Heart left ventricle (tissue), 16 donors: ENCODE measurements at places on chromosomes 13 and 19. TPM values are rescaled to one million over a fixed set of nuclear protein-coding genes. Genes with fewer than 3 reads are reported as not detected.

DNA sequence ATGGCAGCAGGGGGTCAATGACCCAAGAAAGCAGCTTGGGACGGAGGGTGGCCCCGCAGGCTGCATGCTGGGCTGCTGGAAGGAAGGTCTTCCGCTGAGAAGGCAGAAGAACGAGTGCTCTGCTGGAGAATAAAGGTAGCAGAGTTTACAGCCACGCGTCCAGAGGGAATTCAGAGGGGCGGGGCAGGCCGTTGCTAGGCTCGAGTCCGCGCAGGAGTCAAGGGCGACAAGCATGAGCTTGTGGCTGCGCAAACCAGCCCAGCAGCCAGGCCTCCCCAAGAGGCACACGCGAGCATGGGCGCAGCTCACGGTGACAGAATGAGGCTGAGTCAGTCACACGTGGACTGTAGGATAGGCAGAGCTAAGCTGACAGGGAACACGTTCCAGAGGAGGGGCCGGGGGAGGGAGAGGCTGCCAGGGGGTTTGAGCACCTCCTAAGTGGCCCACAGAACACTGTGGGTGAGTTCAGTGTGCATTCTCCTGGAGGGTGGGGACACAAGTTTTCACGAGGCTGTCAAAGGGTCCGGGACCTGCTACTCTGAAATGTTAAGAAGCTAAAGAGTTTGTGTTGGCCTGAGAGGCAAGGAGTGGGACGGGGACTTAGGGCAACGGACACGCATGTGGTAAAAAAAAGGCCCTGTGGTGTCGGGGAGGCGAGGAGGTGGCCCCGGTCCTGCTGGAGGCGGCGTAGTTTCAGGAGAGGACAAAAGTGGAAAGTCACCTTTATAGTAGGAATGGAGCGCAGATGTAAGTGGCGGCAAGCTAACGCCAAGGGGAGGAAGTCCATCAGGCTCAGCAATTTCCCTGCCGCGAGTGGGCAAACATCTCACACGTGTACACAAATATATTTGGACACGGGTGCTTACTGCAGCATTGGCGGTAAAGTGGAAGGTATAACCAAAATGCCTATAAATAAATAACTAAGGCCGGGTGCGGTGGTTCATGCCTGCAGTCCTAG is 17.7 kb downstream of the RFX2 start:
- H3K36me3 ChIP-seq, result no peaks in the 10 kb centered on the region
- peaks cover 25% of the 10 kb centered on the region for H3K4me1 ChIP-seq
- no peaks in the 10 kb centered on the region for H3K27me3 ChIP-seq
- H3K27ac ChIP-seq, result peak overlapping the region; percentile 71
- peak; percentile 79 for DNase-seq

DNA sequence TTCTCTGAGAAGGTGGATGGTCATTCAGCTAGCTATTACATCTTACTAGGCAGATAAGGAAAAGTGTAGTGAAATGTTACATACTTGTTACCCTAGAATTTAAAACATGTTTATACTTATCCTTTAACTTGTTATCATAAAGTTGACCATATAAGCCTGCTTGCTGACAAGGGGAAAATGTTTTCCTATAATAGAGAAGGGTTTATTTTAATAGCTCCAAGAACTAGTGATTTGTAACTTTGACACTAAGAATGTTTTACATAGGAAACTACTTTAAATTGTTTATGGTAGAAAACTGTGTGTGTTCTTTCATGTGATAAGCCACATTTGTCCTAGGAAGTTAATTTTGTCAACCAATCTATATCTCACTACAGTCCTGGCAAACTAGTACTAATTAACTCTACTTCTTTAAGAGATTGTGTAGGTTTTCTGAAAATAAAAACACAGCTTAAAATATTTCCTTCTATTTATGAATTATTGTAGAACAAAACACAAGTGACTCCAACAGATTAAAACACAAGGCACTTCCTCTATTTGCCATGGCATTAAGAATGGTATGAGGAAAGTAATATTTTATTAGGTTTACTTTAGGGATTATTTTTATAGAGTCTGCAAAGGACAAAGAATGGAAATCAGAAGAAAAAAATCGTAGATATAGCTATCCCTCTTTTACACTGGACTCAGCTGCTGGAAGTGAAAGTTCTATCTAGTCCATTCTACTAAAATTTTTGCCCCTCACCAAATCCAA is 233.3 kb upstream of the NBEA start:
- H3K27me3 ChIP-seq, result no peaks in the 10 kb centered on the region
- no peak overlapping the region for H3K27ac ChIP-seq
- no peaks in the 10 kb centered on the region for H3K36me3 ChIP-seq
- no peak overlapping the region for H3K4me3 ChIP-seq
- H3K4me1 ChIP-seq, result no peaks in the 10 kb centered on the region
- DNase-seq, result no peak

Gene BRME1
- 0.70 TPM for total RNA-seq

DNA sequence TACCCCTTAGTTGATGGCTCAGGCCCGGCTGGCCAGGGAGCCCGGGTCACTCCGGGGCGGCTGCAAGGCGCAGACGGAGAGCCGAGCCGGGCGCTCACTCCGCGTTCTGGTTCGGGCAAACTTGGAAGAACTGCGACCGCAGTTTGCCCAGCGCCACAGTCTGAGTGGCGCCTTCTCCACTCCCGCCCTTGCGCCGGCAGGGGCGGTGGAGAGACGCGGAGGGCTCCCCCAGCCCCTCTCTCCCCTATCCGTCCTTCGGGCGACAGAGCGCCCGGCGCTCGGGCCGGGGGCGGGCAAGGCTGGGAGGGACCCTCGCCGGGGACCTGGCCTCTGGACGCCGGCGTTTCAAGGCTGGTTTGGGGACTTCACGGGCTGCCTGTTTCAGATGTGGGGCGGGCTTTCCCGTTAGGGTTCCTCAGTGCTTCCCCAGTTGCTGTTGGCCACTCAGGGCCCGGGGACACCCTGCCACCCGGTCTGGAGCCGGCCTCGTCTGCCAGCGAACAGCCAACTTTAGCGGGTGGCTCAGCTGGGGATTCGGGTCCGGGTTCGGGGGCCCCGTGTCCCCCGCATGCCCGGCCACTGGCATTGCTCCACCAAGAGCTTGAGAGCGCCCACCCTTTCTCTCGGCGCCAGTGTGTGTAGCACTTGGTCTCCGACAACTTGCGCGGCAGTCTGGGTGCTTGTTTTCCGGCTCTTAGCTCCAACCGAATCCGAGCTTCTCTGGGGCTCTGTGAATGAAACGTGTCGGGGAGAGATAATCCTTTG is 1.5 kb downstream of the GPC6 start:
- peak overlapping the region; percentile 27 for H3K27ac ChIP-seq
- DNase-seq, result no peak
- no peaks in the 10 kb centered on the region for H3K36me3 ChIP-seq
- H3K27me3 ChIP-seq, result peaks cover 35% of the 10 kb centered on the region

DNA sequence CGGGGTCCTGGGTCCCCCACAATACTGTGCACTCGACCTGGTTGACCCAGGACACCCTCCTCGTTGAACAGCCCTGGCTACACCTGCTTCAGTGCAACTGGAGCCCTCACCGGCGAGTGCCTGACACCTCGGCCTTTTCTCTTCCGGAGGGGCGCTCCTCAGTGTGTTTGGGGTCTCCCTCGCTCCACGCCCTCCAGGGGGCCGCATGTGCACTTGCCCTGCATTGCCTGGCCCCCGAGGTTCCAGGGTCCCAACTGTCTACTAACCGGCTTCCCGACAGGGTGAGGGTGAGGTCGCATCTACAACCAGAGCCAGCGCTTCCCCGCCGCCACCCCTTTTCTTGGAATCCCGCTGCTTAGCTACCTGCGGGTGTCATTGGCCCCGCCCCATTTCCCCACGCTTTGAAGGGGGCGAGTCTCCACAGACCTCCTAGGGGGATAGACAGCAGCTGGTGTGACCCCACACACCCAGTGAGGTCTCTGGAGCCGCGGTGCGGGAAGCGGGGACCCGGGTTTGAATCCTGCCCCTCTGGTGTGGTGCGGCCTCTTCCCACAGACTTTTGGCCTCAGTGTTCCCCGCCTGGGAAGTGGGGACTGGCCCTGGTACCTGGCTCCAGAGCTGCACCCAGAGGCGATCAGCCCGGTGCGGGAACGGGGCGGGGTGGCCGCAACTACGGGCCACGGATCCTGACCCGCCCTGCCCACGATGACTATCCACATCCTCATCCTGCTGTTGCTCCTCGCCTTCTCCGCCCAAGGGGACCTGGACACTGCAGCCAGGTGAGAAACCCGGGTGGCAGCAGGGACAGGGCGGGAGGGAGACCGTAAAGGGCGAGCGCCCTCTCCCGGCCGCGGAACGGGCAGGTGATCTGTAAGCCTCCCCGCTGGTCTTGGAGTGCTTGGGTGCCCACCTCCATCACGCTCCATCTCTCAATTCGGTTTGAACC is at the start of gene ADM5:
TSS of gene ADM5 (plus strand) at position 462 of the 946 bp plus-strand sequence. CDS start at position 706, 244 bp downstream.
- no peaks in the 10 kb centered on the region for H3K27me3 ChIP-seq
- H3K4me3 ChIP-seq, result peak within 1 kb of the TSS; percentile 51
- H3K36me3 ChIP-seq, result peaks cover 29% of the 10 kb centered on the region

DNA sequence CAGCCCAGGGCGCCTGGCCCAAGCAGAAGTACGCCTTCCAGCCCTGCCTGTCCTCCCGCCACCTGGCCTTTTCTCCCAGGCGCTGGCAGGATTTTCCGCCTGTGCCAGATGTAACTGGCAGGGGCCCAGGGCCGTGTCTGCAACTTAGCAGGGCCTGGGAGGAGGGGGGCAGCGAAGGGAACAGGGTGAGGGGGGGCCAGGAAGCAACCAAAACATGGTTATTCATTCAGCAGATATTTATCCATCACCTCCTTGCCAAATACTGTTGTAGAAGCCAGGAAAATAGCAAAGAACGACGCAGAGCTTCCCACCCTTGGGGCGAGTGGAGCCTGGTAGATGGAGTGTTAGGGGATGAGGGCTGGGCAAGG is 5.6 kb downstream of the TLE6 start:
- no peak overlapping the region for H3K4me3 ChIP-seq
- no peaks in the 10 kb centered on the region for H3K27me3 ChIP-seq
- peak overlapping the region; percentile 80 for H3K27ac ChIP-seq
- peaks cover 3% of the 10 kb centered on the region for H3K4me1 ChIP-seq

Gene SRRM5
- total RNA-seq, result 0.15 TPM

- no peak for DNase-seq
- no peaks in the 10 kb centered on the region for H3K36me3 ChIP-seq
- H3K27me3 ChIP-seq, result no peaks in the 10 kb centered on the region
- no peaks in the 10 kb centered on the region for H3K4me1 ChIP-seq
Observed at GRCh38 chr19:39212375-39212742, 8.3 kb upstream of the SYCN start.

Gene FRY
- total RNA-seq, result 168 TPM

Gene TEX101
- not detected for total RNA-seq

DNA sequence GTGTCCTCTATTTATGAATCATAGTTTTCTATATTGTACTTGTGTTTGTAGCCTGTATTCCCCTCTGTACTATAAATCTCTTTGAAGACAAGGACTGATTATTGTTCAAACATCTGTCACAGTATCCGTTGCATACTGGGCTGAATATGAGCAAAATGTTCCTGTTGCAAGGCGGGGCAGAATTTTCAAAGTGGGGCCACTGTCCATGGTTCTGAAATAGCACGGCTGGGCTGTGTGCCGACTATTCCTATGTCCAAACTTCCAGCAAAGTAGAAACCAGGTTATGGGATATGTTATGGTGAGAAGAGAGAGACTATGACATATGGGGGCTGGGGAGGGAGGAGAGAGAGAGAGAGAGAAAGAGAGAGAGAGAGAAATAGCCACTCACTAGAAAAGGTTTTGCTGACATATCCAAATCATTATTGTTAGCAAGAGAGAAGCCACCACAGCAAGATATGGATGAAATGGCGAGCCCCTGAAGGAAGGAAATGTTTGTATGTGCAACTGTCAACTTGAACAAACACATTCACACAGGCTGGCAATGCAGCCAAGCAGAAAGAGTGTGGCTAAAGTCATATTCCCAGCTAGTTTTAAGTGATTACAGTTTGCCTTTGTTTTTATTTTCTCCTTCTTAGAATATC is 107.0 kb upstream of the GPR12 start:
- H3K4me1 ChIP-seq, result no peaks in the 10 kb centered on the region
- peaks cover 9% of the 10 kb centered on the region for H3K27me3 ChIP-seq
- DNase-seq, result peak; percentile 15
- H3K4me3 ChIP-seq, result no peak overlapping the region
- no peak overlapping the region for H3K27ac ChIP-seq

GRCh38 chr19:44374789-44375188 is 18.3 kb upstream of the ZNF112 start:
- DNase-seq, result no peak
- no peaks in the 10 kb centered on the region for H3K27me3 ChIP-seq
- no peak overlapping the region for H3K4me3 ChIP-seq
- no peaks in the 10 kb centered on the region for H3K36me3 ChIP-seq
- no peaks in the 10 kb centered on the region for H3K4me1 ChIP-seq

- no peaks in the 10 kb centered on the region for H3K4me1 ChIP-seq
- H3K4me3 ChIP-seq, result no peak overlapping the region
- H3K27me3 ChIP-seq, result no peaks in the 10 kb centered on the region
- DNase-seq, result no peak
- H3K36me3 ChIP-seq, result no peaks in the 10 kb centered on the region
Observed at GRCh38 chr13:71339005-71339404, 528.0 kb downstream of the DACH1 start.

DNA sequence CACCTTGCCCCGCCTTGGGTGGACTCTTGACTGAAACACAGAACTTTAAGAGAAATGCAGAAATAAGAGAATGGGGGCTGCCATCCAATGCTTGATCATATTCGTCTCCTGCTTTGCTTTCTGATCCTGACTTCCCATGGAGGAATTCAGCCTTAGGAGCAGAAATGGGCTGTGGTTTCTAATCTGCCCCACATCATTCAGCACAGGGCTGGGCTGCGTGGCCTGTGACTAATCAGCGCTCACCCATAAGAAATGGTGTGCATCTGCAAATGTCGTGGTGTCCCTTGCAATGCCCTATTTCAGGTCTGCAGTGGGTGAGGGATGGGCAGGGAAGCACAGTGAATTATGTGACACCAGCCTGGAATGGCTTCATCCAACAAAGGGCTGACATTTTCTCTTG is 60.7 kb upstream of the URI1 start:
- H3K27ac ChIP-seq, result no peak overlapping the region
- no peak overlapping the region for H3K4me3 ChIP-seq
- DNase-seq, result no peak
- H3K36me3 ChIP-seq, result no peaks in the 10 kb centered on the region
- peaks cover 27% of the 10 kb centered on the region for H3K27me3 ChIP-seq

DNA sequence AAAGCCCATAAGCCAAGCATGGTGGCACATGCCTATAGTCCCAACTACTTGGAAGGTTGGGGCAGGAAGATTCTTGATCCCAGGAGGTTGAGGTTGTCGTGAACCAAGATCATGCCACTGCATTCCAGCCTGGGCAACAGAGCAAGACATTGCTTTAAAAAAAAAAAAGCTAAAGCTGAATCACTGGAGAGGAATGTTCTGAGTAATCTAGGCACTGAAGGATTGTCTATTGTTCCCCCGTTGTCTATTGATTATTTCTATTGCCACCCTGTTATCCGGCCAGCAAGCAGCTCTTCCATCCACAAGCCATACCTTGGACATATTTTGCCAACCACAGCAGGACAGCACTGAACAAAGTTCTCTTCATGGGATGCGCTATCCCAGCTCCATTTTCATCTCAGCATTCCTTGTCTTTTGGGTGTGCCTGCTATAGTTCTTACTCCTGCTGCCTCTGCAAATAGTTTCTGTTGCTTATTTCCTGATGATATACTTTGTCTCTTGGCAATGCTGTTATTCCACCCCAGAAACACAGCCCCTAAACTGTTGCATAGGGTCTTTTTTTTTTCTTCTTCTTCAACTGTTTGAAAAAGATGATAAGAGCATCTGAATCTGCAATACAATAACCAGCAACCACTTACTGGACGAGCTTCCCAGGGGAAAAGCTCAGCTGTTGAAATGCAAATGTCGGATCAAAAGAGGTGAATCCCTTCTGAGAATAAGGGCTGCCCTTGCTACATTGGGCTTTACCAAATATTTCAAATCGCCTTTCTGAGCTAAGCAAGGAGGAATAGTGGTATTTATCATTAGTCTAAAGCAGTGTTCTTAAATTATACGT is 22.2 kb upstream of the SIAH3 start:
- H3K4me1 ChIP-seq, result no peaks in the 10 kb centered on the region
- no peak overlapping the region for H3K4me3 ChIP-seq
- H3K27me3 ChIP-seq, result no peaks in the 10 kb centered on the region
- no peaks in the 10 kb centered on the region for H3K36me3 ChIP-seq
- no peak overlapping the region for H3K27ac ChIP-seq
